Epithelial cell of proximal tubule (primary cell): ENCODE measurements at places on chromosomes 5 and 9.

- DNase-seq, result no peak
Observed at GRCh38 chr9:79969393-79970145, 397.8 kb downstream of the TLE4 start.

DNA sequence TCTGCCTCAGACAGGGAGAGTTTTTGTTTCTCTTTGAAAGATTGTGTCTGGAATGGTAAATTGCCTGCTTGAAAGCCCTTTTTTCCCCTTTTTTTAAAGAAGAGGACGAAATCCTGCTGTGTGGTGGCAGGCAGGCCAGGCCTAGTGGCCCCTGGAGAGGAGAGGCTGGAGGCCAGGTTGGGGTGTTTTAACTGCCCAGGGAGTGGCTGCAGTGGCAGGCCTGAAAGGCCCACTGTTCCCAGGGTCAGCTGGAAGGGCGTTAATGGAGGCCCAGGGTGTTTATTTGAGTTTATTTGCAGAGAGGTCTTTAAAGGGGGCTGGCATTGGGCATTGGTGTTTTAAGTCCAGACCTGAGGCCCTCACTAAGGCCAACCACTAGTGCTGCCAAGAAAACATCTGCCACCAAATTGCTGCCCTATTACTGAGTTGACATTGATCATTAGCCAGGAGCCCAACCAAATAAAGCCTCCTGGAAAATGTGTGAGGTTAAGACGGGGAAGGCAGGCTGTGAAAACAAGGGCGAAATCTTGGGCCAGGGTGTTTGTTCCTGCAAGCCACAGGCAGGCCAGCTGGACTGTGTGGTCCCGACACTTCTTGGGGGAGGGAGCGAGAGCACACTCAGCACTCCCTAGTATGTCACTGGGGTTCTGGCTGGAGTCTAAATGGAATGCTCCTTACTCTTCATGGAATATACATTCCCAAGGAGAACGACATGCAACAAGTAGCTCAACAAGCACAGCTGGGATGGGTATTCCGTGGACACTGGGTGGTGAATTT lies 5.0 kb downstream of the JADE2 start:
- DNase-seq, result no peak

DNA sequence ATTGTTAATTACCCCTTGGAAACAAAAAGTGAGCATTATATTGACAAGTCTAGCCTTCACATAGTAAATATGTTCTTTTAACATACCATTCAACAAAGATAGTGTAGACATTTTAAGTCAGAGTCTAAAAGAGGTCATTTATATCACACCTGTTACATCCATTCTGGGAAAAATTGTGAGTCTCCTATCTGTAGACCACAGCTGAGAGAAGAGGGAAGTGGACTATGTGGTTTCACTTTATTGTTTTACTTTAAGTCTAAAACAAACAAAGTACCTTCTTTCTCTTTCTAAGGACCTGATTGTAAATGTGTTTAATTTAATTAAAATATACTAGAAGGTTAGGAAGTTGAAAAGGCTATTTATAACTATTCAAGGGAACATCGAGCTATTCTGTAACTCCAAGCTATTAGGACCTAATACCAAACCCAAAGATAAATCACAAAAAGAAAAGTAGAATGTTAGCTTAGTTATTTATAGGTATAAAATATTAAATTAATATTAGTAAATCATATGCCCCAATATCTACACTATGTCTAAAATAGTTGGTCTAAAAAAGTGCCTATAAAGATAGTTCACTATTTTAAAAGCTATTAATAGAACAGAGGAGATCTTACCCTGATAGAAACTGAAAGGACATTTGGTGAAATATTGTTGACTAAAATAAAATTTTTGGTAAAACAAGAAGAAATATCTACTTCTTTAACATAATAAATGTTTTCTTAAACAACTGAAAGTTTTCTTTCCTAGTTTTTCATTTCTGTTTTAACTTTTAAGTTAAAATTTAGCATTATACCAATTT lies 134.9 kb downstream of the TMEM167A start:
- DNase-seq, result no peak

DNA sequence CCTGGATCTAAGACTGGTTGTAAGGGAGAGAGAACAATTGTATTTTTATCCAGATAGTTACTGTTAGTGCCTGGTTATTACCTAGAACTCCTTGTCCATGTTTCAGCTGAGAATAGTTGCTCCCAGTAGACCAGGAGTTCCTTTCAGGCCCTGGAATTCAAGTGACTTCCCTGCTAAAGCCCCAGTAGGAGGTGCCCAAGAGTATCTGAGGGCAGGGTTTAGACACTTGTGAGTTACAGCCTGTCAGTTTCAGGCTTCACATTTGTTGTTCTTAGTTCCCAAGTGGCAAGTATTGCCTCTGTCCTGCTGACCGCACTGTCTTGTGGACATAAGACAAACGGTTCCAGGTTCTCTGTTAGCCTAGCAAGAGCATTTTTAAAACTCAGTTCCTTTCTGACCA lies 743.9 kb upstream of the SEMA6A start:
- no peak for DNase-seq

- DNase-seq, result no peak
Observed at GRCh38 chr9:34630402-34631154, 1.7 kb upstream of the ARID3C start.

DNA sequence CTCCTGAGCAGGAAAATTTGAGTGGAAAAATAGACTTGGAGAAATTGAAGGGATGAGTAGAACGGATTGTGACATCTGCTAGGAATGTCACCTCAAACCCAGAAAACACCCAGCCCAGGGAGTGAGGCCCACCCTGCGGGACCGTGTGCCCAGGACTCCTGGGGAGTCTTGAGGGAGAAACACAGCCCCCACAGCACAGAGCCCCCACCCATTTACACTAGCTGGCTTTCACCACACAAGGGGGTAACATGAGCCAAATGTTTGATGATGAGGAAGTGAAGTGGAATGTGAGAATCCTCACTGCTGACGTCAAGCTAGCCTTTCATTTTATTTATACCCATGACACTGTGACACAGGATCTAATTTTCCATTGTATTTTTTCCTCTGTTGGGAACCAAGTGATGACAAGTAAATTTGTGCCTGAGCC lies 42.8 kb upstream of the PDE8B start:
- peak; percentile 35 for DNase-seq

GRCh38 chr5:135977375-135977928 lies 22.7 kb upstream of the LECT2 start:
- peak; percentile 59 for DNase-seq

DNA sequence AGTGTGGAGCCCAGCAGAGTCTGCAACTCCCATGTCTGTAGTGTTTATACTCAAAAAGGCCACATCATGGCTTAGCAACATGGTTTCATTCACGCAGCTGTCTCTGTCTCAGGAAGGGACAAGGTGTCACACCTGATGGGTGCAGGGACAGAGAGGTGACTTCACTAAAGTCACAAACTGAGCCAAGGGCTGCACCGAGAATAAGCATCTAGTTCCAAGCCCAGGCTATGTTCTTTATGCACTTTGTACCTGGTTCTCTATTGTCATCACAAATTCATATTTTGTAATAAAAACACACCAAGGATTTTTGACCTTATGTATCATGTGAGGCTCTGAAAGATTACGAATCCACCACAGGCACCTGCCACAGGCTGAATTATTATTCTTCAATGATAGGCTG lies 64.9 kb upstream of the STK32A start:
- no peak for DNase-seq

- DNase-seq, result no peak
Observed at GRCh38 chr5:42826757-42827515, 15.2 kb upstream of the SELENOP start.

DNA sequence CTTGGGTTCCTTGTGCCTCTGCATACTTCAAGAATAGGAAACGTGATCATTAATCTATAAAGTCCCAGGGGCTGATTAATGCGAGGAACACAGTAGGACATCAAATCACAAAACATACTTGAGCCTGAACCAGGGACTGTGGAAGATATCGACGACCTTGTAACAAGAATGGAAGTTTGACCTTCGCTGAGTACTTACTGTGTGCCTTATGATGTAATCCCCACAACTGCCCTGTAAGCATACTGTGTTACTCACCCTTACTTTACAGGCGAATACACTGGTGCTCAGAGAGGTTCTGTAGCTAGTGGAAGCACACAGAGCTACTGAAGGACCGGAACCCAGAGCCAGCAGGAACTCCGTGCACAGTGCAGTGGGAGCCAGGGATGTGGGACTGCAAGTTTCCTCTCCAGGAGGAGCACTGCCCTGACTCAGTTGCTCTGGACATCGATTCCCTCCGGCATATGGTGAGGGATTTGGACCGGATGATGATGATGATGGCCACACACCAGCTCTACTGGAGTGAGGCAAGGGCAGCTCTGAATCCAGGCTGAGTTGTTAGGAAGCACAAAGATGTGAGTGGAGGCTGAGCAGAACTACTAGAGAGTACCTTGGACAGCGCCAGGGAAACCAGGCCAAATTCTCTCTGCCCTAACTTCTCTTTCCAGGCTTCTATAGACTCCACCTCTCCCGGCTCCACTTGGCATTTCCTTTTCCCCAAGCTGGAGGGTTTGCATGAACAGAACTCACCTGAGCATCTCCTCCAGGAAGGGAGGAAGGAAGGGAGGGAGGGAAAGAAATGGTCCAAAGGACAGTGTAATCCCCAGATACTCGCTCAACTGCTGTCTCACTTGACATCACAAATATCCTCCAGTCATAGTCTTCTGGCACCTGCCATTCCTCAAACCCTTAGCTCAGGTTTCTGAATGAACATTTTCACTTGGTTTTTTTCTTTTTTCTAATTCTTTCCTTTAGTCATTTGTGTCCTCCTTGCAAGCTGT lies 1.5 kb upstream of the GABBR2 start:
- no peak for DNase-seq

DNA sequence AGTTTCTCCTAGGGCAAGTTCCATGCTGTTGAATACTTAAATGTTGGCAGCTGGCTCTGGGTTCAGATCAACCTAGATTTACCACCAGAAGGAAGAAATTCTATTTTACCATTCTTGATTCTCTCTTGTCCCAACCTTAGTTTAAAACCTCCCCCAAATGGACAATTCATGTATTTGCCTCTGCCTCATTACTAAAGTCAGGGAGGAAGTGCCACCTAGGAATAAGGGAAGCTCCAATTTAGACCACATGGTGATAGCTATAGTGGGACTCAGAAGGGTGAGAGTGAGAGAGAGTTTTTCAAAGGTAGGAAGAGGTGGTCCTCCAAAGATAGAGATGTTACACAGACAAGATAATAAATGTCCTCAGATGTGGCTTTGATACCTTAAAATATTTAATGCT lies 53.4 kb upstream of the PAM start:
- DNase-seq, result no peak

DNA sequence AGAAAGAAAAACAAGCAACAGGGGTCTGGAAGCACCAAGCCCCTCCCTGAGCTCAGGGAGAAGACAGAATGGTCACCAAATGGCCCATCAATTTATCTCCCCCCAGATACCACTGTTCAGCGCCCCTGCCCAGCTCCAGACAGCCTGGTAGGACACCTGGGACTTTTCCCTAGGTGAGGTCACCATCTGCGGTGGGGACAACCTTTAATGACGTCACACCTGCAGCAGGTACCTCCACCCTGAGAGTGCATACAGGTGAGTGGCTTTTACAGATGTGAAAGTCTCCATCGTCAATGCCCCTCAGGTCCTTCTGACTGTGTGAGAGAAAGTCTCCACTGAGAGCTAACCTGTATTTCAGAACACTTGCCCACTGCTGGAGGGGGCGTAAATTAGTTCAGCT lies 34.3 kb upstream of the LAMC3 start:
- DNase-seq, result no peak

DNA sequence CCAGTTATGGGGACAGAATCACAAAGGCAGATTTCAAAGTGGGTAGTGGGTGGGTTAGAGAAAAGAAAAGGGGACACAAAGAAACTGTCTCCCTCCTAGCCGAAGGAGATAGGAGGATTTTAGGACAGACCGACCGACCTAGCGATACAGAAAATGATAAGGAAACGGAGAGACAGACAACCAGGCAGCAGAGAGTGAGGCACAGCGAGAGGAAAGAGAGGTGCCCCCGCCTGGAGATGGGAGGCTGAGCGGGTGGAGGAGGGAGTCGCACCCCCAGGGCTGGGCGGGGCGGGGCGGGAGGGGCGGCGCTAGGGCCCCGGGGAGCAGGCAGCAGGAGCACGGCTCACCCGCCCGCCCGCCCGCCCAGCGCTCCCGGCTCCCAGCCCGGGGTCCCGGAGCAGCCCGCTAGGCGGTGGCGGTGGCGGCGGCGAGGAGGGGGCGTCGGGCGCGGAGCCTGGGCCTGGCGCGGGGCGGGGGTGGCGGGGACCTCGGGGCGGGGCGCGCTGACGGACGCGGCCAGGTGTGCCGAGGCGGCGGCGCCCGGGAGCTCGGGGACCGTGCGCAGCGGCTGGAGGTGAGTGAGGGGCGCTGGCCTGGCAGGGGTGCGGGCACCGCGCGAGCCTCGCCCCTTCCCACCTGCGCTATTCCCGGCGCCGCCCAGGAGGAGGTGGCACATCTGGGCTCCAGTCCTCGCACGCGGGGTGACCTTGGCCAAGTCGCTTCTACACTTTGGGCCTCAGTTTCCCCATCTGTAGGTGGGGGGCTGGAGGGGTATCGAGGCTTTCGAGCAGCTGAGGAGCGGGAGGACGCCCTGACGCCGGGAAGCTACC lies 15.9 kb upstream of the SYNPO start:
- DNase-seq, result no peak

GRCh38 chr5:93596676-93597490 lies 13.9 kb downstream of the NR2F1 start:
- no peak for DNase-seq

DNA sequence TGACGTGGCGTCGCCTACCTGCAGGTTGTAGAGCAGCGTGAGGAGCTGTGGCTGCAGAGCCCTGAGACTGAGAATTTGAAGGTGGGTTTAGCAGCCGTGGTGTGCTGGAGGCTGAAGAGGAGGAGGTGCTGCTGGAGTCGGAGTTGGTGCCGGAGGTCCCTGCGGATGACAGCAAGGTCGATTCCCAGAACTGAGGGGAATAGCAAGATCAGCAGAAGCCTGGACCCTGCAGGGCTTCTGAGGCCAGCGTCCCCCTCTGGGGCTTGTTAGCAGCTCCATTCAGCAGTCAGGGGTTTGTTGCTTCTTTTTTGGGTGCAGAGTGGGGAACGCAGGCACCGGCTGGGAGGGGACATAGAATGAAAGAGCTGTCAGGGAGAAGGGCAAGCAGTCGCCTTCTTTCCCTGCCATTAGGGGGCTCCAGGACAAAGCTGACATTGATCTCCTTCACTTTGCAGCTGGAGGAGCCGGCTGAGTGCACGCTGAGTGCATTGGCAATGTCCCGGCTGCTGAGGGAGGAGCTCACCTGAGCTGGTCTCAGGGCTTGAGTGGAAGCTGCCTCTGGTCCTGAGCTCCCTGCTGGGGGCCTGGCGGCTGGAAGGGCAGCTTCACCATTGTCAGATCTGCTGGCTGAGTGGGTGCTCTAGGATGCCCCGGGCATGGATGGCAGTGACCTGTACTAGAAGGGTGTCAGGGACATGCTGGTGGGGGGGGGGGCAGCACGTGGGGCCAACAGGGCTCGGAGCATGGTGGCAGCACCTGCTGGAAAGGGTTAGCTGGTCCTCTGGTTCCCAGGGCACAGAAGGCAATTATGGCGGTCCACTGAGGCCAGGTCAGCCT lies 20.8 kb downstream of the OBP2B start:
- no peak for DNase-seq

- no peak for DNase-seq
Observed at GRCh38 chr5:2415678-2416077, 335.8 kb downstream of the IRX2 start.

GRCh38 chr5:160799184-160799583 lies 52.8 kb downstream of the ATP10B start:
- no peak for DNase-seq

GRCh38 chr9:118782790-118783463 lies 586.3 kb downstream of the BRINP1 start:
- DNase-seq, result no peak

- DNase-seq, result no peak
Observed at GRCh38 chr9:112601636-112602035, 115.0 kb downstream of the KIAA1958 start.
